GM12891 (cell line): ENCODE measurements at places on chromosomes 5 and 9.

GRCh38 chr9:127336506-127337352, 60.2 kb upstream of the SLC2A8 start:
- no peak for DNase-seq

DNA sequence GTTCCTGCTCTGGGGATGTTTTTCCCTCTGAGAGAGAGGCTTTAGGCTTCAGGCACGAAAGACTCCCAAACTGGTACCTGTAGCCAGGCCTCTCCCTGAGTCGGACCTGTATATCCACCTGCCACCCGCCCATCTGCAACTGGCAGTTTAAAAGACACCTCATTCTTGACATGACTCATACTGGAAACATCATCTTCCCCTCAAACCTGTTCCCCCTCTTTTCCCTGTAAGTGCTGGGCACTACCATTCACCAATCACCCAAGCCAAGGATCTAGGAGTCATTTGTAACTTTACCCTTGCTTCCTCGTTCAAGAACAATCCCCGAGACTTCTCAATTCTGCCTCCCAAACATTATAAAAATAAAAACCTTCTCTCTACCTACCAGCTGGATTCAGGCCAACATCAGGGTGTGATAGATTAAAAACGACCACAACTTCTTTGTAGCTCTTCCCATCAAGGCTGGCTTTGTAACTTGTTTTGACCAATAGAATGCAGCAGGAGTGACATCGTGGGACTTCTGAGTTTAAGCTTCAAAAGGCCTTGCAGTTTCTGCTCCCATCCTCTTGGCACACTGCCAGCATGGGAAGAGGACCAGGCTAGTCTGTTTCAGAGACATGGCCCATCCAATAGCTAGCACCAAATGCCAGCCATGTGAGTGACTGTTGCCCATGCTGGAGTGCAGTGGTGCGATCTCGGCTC, 1.8 kb upstream of the WDR31 start:
- DNase-seq, result no peak

GRCh38 chr5:122565331-122565730, 209.5 kb upstream of the SNX2 start:
- no peak for DNase-seq

GRCh38 chr9:3740690-3741419, 215.1 kb upstream of the RFX3 start:
- DNase-seq, result no peak

DNA sequence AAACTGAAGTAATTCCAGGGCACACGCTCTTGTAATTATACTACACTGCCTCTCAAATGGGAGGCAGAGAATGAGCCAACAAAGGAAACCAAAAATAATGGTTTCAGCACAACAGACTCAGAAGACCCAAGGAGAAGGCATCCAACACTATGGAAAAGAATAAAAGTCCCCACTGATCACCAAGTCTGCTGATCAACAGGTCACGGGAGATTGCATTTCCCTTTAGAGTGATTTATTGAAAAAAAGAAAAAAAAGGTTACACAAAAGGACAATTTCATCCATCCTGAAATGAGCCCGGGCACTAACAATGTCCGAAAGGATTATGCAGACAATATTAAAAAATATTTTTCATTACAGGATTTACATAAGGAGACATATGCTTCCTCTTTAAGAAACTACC, 28.8 kb downstream of the MYO10 start:
- DNase-seq, result no peak

GRCh38 chr5:180343110-180343830, 9.9 kb downstream of the GFPT2 start:
- DNase-seq, result no peak

DNA sequence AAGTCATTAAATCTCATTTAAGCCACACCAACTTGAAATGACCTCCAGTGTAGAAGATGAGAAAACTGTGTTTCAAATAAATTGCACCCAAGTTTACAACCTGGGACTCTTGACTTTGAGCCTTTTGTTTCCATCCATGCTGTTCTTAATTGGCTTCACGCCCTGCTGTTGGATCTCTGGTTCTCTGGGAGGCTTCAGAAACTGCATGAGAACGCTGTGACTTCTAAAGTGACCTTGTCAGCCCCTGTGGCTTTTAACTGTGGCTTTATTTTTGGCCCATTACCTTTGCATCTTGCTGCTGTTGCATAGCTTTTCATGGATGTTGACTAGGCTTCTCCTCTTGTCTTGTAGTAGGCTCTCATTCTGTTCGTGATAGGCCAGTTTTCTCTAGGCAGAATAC, 29.3 kb downstream of the TNFAIP8 start:
- no peak for DNase-seq
